Breast epithelium (tissue), 4 donors: ENCODE measurements at places on chromosomes 3 and 15. TPM values are rescaled to one million over a fixed set of nuclear protein-coding genes. Genes with fewer than 3 reads are reported as not detected.
A peak's percentile ranks its signal among the peaks of the same experiment; 100 is the strongest.

The STAC gene
- 6.1 TPM for total RNA-seq

The CLSTN2 gene
- 15.5 TPM for total RNA-seq

The TRIM59 gene
- 0.64 TPM for total RNA-seq

The ASB14 gene
- total RNA-seq: not detected

The TMA7 gene
- total RNA-seq: 270 TPM

The TTLL13 gene
- 0.15 TPM for total RNA-seq

The SMARCC1 gene
- 63.2 TPM for total RNA-seq

The MON1A gene
- 12.5 TPM for total RNA-seq

The STRA6 gene
- not detected for total RNA-seq

DNA sequence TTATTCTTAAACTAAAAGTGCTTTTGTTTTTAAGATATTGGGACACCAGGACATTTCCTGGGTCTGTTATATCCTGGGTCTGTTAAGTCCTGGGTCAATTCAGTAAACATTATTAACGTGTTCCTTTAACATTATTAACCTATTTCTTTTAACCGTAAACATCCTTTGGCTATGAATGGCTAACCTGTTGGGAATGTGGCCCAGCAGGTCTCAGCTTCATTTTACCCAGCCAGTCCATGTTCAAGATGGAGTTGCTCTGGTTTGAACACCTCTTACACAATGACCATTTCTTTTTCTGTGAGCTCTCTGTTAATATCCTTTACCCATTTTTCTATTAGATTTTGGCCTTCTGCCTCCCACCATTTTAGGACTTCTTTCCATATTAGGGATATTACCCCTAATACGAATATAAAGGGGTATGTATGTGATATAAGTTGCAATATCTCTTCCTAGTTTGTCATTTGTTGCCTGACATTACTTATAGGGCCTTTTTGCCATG, 88.9 kb upstream of the NEDD4 start:
- H3K36me3 ChIP-seq: no peaks in the 10 kb centered on the region
- no peak for DNase-seq
- H3K4me3 ChIP-seq: no peak overlapping the region
- H3K4me1 ChIP-seq: no peaks in the 10 kb centered on the region
- no peak overlapping the region for H3K27ac ChIP-seq

GRCh38 chr3:42701371-42702065, 1.1 kb downstream of the HHATL start:
- H3K27ac ChIP-seq: no peak overlapping the region
- H3K27me3 ChIP-seq: no peaks in the 10 kb centered on the region
- no peaks in the 10 kb centered on the region for H3K4me1 ChIP-seq
- no peak overlapping the region for H3K4me3 ChIP-seq
- H3K36me3 ChIP-seq: no peaks in the 10 kb centered on the region

DNA sequence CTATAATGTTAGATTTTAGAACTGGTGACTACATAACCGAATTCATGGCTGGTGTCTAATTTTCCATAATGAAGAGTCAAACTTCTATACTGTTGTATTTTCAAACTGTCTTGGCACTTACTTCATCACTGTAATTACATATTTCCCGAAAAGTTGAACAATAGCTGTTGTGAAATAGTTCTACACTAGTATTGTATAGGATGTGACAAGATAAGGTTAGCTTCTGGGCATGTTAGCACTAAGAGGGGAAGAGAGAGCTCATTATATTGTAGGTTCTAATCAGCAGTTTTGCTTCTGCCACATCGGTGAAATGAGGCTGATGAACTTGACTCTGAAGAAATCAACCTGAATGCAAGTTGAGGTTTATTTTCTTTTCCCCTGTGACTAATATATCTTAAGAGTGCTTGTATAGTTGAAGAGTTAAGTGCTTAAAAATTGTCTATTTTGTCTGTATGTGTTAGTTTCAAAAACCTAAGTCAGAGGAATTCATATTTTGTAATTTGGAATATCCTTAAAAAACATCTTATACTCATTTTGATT, 8.9 kb downstream of the GYG1 start:
- no peak overlapping the region for H3K27ac ChIP-seq
- no peaks in the 10 kb centered on the region for H3K27me3 ChIP-seq
- H3K4me1 ChIP-seq: peaks cover 5% of the 10 kb centered on the region
- no peak overlapping the region for H3K4me3 ChIP-seq

DNA sequence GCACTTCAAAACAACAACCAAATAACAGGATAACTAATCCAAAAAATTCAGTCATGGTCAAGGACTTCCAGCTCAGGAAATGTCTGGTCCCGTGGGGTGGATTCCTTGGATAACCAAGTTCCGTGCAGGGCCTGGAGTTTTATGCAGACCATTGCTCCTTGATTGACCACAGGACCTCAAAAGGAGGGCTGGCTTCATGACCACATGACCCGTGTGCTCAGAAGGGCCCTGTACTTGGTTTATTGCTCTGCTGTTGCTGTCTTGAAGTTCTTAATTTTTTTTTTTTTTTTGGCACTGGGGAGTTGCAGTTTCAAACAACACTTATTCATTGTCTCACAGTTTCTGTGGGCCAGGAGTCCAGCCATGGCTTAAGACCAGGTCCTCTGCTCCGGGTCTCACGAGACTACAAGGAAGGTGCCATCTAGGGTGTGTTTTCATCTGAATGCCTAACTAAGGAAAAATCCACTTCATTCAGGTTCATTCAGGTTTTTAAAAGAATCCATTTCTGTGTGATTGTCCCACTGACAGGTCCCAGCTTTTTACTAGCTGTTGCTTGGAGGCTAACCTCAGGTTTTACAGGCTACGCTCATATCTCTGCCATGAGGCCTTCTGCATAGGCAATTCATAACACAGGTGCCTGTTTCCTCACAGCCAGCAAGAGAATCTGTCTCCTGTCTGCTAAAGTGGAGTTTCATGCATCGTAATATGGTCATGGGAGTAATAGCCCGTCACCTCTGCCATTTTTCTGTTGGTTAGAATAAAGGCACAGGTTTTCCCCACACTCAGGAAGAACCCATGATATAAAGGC, 65.3 kb downstream of the FLNB start:
- no peaks in the 10 kb centered on the region for H3K4me1 ChIP-seq
- peak overlapping the region; percentile 33 for H3K27ac ChIP-seq
- H3K36me3 ChIP-seq: no peaks in the 10 kb centered on the region
- DNase-seq: no peak
- H3K4me3 ChIP-seq: no peak overlapping the region

DNA sequence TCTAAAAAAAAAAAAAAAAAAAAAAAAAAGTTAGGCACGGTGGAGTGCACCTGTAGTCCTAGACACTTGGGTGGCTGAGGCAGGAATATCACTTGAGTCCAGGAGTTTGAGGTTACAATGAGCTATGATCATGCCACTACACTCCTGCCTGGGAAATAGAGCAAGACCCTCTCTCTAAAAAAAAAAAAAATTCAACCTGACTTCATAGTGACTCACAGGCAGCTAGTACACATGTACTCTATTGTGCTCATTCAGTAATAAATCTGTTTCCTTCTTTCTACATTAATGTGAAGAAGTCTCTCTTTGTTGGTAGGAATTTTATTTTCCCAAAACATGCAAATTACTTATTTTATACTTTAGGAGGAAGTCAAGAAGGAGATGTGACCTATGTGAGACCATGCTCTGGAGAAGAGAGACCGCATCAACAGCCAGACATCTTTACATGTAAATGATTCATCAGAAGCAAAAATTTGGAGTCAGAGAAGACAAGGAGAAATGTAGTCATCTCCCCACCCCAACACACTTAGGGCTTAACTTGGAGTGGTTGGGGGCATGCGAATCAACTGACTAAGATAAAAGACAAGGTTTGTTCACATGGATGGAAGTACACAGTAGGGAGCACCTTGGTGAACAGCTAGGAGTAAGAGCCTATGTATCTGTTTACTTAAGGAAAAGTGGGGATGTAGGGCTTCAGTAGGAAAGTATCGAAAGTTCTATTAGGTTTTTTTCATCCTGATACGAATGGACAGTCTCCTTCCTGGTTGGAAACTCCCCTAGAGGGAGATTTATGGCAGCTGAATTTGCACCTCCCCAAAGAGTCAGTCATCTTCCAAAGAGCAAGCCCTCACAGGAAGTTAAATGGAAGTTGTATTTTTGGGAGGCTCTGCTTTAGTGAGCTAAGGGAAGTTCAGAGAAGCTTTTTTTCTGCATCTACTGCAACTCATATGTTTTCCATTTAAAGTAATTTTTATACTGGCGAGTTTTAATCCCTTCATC, 23.0 kb upstream of the NMD3 start:
- H3K4me1 ChIP-seq: no peaks in the 10 kb centered on the region
- DNase-seq: no peak
- no peak overlapping the region for H3K27ac ChIP-seq
- H3K4me3 ChIP-seq: no peak overlapping the region

- H3K27ac ChIP-seq: no peak overlapping the region
- H3K4me1 ChIP-seq: no peaks in the 10 kb centered on the region
- H3K36me3 ChIP-seq: no peaks in the 10 kb centered on the region
These were observed 20.9 kb downstream of the SLC2A2 start for GRCh38 chr3:171005648-171006047.

GRCh38 chr3:11624161-11624560, 19.6 kb downstream of the VGLL4 start:
- H3K27me3 ChIP-seq: no peaks in the 10 kb centered on the region
- peak overlapping the region; percentile 33 for H3K27ac ChIP-seq
- H3K4me3 ChIP-seq: no peak overlapping the region
- H3K4me1 ChIP-seq: no peaks in the 10 kb centered on the region

GRCh38 chr3:80606073-80606472, 838.3 kb upstream of the ROBO1 start:
- no peaks in the 10 kb centered on the region for H3K4me1 ChIP-seq
- H3K27me3 ChIP-seq: no peaks in the 10 kb centered on the region
- no peak overlapping the region for H3K27ac ChIP-seq
- no peak overlapping the region for H3K4me3 ChIP-seq
- no peak for DNase-seq
- no peaks in the 10 kb centered on the region for H3K36me3 ChIP-seq

DNA sequence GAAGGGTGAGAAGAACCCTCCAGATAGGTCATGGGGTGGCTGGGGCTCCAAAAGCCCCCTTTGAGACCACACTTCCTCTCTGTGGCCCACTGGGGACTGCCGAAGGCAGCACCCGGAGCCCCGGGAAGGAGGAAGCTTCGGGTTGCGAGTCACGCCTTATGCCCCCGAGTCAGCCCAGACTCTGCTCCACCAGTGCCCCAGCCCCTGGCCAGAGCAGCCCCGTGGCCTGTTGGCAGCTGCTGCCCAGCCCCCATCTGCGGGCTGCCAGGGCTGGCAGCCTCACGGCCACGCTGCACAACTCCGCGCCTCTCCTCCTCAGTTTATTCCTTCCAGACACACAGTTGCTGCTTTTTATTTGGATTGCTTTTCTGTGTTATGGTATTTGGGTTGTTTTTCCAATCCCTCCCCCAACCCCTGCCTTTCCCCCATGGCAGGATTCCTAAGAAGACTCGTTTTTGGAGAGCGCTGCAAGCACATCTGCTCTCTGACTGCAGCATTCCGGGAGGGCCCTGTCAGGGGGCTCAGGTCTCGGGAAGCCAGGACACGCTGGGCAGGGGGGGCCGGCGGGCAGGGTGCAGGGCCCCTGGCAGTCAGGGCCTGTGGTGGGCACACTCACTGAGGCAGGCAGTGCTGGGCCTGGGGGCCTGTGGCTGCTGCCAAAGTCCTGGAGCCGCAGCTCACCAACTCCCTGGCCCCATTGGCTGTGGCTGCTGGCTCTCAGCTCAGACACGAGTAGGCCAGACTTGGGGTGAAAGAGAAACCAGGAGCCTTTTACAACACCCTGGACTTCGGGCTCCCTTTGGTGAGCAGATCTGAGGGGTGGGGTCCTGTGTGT, 20.2 kb downstream of the MAGEF1 start:
- H3K27ac ChIP-seq: peak overlapping the region; percentile 66
- H3K36me3 ChIP-seq: no peaks in the 10 kb centered on the region
- H3K27me3 ChIP-seq: no peaks in the 10 kb centered on the region
- H3K4me3 ChIP-seq: no peak overlapping the region

DNA sequence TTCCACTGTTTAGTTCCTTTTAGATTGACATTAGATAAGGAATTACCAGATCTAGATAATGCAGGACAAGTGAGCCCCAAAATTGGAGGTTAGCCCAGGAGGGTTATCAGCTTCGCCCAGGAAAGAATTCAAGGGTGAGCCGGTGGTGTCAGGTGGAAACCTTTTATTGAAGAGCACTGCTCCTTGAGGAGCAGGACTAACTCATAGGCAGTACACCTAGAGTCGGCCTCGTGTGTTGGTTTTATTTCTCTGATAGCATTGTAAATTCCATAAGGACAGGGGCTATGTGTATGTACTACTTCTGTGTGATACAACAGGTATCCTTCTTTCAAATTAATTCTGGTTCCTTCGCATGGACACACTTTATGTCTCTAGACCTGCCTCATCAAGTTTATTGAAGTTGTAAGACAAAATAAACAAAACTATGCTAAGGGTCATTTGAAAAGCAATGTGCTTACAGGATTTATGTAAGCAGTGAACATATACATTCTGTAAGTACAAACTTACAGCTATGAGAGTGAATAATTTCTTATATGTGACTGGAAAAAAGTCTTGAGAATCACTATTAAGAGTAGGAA, 57.2 kb downstream of the SNX4 start:
- no peaks in the 10 kb centered on the region for H3K4me1 ChIP-seq
- DNase-seq: no peak
- no peak overlapping the region for H3K4me3 ChIP-seq
- H3K27me3 ChIP-seq: no peaks in the 10 kb centered on the region
- peaks cover under 1% of the 10 kb centered on the region for H3K36me3 ChIP-seq

- no peak for DNase-seq
- H3K4me3 ChIP-seq: no peak overlapping the region
- H3K4me1 ChIP-seq: no peaks in the 10 kb centered on the region
- no peak overlapping the region for H3K27ac ChIP-seq
These were observed 364.6 kb upstream of the ZNF385D start for GRCh38 chr3:22115581-22115980.

DNA sequence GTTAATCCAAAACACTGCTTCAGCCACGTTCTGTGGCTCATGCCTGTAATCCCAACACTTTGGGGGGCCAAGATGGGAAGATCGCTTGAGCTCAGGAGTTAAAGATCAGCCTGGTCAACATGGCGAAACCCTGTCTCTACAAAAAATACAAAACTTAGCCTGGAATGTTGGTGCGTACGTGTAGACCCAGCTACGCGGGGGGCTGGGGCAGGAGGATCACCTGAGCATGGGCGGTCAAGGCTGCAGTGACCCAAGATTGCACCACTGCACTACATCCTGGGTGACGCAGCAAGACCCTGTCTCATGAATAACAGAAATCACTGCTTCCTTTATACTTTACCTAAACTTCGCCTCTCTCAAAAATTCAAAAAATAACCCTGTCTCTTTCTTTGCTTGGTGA, 1325.0 kb upstream of the CADM2 start:
- no peak for DNase-seq
- no peaks in the 10 kb centered on the region for H3K4me1 ChIP-seq

- no peaks in the 10 kb centered on the region for H3K27me3 ChIP-seq
- H3K4me3 ChIP-seq: no peak overlapping the region
- no peak for DNase-seq
- no peaks in the 10 kb centered on the region for H3K36me3 ChIP-seq
These were observed 775.8 kb downstream of the ZPLD1 start for GRCh38 chr3:103210583-103210982.
